ENCODE measurements at places on chromosomes 2 and 18.

DNA sequence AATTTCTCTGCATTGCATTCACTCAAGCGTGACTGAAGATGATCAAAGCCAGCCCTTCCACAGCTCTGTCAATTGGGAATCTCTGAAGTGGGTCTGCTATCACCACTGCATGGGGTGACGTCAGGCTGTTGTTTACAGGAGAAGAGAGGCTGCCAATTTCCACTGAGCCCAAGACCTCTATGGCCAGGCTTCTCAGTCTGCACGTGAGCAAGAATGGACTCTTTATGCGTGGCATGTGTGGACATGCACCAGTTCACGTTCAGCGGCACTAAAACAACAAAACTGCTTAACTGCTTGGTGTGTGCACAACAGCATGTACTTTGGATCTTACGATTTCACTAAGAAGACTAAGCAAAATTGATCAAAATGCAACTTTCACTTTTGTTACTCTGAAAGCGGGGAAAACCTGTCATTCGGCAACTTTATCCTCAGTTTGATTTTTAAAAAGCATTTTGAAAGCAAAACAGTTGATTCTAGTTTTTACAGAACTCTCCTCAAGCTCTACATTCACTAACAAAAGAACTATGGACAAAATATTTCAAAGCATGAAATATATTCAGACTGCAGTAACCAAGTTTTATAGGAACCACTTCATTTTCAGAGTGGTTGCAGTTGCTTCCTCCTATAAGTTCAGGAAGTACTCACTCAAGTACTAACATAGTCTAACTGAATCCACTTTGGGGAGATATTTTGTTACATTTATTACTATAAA, 77.0 kb upstream of the SERTAD2 start:
- peak; percentile 70 for DNase-seq

- no peak for DNase-seq
These were observed 139.7 kb upstream of the NOSTRIN start for GRCh38 chr2:168662651-168663208.

- peak; percentile 35 for DNase-seq
These were observed 164.3 kb downstream of the BCL2 start for GRCh38 chr18:63155169-63155852.

DNA sequence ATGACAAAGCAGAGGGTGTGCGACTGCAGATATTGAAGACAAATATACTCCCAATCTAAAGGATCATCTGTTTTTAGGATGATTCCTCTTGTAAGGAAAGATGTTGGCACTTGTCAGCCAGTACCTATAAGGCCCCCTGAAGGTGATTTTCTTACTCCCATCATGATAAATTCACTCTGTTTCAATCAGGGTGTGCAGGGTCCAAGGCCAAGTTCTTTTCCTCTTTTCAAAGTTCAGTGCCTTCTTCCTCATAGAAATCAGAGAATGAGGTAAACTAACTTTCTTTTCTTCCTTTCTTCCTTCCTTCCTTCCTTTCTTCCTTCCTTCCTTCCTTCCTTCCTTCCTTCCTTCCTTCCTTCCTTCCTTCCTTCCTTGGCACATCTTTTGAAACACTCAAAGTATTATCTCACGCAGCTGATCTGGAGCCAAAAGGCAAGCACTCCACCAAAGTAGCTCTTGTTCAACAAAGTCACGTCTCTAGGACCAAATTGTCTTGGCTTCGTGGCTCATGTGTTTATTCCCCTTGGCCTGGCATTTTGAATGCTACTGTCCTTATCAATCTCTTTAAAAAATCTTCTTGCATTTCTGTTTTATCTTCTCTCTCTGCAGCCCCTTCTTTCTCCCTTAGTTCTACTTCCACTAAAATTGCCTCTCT, 87.7 kb downstream of the DCC start:
- DNase-seq, result no peak

- DNase-seq, result no peak
These were observed 136.5 kb upstream of the TWIST2 start for GRCh38 chr2:238711346-238711745.

DNA sequence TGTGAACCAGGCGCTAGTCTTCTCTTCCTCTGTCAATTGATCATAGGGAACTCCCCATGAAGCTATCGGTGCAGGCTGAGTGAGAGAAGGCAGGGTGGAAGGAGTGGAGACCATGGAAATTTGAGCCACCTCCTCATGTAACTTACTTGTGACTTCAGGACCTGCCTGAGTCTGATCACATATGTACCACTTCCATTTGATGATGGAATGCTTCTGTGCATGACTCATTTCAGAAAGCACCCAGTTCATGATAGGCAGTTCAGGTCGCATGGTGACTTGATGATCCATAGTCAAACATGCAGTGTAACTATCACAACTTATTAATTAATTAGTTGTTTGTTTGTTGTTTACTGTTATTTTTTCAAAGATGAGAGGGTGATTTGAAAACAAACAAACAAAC, 1296.7 kb downstream of the SUCLG1 start:
- peak; percentile 4 for DNase-seq

DNA sequence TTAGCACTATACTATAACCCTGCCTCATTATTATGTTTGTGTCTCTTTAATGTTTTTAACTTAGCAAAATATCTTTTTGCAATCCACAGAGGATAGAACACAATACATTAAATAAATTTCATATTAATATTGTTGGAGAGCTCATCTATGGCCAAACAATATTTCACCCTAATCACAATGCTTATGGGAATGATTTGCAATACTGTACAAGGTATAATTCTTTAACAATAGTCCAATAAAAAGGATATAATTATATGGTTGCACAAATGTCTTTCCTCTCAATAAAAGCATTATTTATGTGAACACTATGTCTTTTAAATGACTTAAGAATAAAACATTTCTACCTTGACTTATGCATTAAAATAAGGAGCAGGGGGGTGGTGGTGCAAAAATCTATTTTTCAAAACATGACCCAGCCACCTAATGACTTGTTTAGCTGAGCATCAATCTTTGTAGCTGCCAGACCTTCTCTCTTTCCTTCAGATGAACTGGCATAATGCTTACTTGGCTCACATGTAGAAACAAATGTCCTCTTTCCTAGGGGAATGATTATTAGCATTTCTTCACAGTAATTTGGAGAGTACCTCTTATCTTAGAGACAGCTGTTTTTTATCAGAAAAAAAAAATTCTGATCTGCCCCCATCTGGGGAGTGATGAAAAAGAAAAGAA, 1933.6 kb upstream of the LRRTM1 start:
- no peak for DNase-seq

- no peak for DNase-seq
These were observed 283.1 kb upstream of the TRIB2 start for GRCh38 chr2:12433626-12433990.

GRCh38 chr2:20436716-20437470, 10.0 kb upstream of the RHOB start:
- no peak for DNase-seq

DNA sequence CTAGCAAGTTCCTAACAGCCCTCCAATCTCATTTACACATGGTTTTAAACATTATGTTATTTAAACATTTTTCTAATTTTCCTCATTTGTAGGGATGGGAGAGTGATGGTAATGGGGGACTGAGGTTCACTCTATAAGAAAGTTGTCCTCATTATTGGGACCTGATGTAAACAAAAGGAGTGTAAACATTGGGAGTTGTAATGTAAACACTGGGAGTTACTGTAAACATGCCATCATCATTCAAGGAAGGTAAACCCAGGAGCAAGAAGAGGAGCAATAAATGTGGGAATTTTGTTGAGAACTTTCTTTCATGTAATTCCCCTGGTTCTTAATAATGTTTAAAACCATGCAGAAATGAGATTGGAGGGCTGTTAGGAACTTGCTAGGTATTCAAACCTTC, 17.8 kb downstream of the RFTN2 start:
- no peak for DNase-seq

DNA sequence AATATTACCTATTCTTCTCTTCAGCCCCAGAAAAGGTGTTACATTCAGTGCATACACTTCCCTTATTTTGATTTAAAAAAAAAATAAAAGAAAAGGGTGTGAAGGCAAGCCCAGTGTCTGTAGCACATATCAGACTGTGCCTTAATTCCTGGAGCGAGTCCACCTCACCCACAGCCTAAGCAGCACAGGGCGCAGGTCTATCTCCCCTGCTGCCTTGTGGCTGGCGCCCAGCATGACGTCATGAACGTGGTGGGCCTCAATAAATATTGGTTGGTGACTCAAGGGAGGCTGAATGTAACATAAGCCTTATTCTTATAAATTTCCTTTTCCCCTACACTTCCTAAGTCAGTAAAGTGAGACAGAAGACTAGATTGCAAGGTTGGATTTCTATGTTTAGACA, 26.4 kb downstream of the ST3GAL5 start:
- DNase-seq, result peak; percentile 64

- no peak for DNase-seq
These were observed 279.6 kb downstream of the TXNL1 start for GRCh38 chr18:56358608-56359280.

DNA sequence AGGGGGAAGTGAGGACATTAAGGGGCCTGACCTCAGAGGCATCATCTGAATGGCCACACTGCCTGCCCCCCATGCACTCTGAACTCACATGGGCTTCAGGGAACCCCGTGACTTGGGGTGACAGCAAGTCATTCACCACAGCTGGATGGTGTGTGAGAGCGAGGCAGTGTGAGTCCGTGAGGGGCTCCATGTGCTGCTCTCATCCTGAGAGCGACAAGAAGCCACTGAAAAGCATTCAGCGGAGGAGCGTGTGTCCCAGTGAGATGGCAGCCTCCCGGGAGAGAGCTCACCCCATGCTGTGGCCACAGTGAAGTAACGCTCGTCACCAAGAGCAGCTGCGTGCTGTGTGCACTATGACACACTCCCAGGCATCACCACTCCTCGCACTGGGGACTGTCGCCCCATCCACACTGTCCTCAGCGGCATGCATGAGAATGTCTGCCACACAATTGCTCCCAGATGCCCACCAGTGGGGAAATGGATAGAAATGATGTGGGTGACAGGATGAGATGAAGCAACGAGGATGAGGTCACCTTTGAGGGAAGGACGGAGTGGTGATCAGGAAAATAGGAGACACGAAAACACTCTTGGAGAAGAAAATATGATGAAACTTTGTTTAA, 213.0 kb upstream of the RAB6C start:
- no peak for DNase-seq

Data from choroid plexus epithelial cell (primary cell).